Neural crest cell (in vitro differentiated cells): ENCODE measurements at places on chromosomes 4 and X.

- no peaks in the 10 kb centered on the region for H3K27me3 ChIP-seq
- no peaks in the 10 kb centered on the region for H3K36me3 ChIP-seq
- peaks cover 33% of the 10 kb centered on the region for H3K4me1 ChIP-seq
- no peak overlapping the region for H3K27ac ChIP-seq
- no peak overlapping the region for H3K4me3 ChIP-seq
- DNase-seq = no peak
Observed at GRCh38 chr4:158003212-158003611, 169.6 kb downstream of the GASK1B start.

- H3K4me1 ChIP-seq = peaks cover 1% of the 10 kb centered on the region
- no peak overlapping the region for H3K4me3 ChIP-seq
- peaks cover 14% of the 10 kb centered on the region for H3K36me3 ChIP-seq
- no peak for DNase-seq
- peak overlapping the region; percentile 89 for H3K27ac ChIP-seq
- H3K27me3 ChIP-seq = no peaks in the 10 kb centered on the region
Observed at GRCh38 chr4:39928538-39928937, 49.2 kb downstream of the PDS5A start.

GRCh38 chrX:79117078-79117477 is 27.4 kb upstream of the GPR174 start:
- no peak overlapping the region for H3K4me3 ChIP-seq
- no peaks in the 10 kb centered on the region for H3K27me3 ChIP-seq

GRCh38 chrX:18871161-18871890 is 112.6 kb downstream of the PHKA2 start:
- no peak for DNase-seq
- no peaks in the 10 kb centered on the region for H3K27me3 ChIP-seq
- no peaks in the 10 kb centered on the region for H3K4me1 ChIP-seq
- no peak overlapping the region for H3K27ac ChIP-seq
- no peaks in the 10 kb centered on the region for H3K36me3 ChIP-seq
- no peak overlapping the region for H3K4me3 ChIP-seq

DNA sequence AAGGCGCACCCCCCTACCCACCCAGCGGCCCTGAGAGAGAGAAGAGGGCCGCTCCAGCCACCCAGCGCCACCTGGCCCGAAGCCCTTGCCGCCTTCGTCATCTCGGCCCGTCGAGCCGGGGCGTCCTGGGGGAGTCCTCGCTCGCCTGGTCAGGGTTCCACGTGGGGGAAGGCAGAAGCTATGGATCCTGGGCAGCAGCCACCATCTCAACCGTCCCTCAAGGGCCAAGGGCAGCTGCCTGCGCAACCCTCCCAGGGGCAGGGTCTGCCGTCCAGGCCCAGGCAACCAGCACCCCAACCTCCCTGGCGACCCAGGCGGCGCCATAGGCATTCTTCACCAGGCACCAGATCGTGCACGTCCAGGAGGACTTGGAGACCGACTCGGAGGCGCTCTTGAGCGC is 51.5 kb upstream of the IL13RA2 start:
- no peaks in the 10 kb centered on the region for H3K4me1 ChIP-seq
- H3K27ac ChIP-seq = no peak overlapping the region
- no peak for DNase-seq
- H3K27me3 ChIP-seq = no peaks in the 10 kb centered on the region

GRCh38 chr4:164748375-164748774 is 5.6 kb upstream of the SMIM31 start:
- DNase-seq = no peak
- no peaks in the 10 kb centered on the region for H3K4me1 ChIP-seq
- H3K36me3 ChIP-seq = no peaks in the 10 kb centered on the region
- peaks cover 2% of the 10 kb centered on the region for H3K27me3 ChIP-seq
- no peak overlapping the region for H3K4me3 ChIP-seq

DNA sequence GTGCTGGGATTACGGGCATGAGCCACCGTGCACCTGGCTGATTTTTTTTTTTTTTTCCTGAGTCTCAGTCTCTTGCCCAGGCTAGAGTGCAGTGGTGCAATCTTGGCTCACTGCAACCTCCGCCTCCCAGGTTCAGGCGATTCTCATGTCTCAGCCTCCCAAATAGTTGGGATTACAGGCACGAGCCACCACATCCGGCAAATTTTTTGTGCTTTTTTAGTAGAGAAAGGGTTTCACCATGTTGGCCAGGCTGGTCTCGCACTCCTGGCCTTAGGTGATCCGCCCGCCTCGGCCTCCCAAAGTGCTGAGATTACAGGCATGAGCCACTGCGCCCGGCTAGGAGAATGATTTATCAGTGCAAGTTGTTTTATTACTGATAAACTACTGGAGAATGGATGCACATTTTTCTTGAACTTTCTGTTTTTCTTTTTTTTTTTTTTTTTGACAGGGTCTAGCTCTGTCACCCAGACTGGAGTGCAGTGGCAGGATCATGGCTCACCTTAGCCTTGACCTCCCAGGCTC is 39.7 kb upstream of the DHRSX start:
- H3K4me3 ChIP-seq = no peak overlapping the region
- H3K27me3 ChIP-seq = no peaks in the 10 kb centered on the region
- no peak for DNase-seq

GRCh38 chrX:2696698-2697215 is 5.7 kb downstream of the CD99 start:
- DNase-seq = no peak
- H3K36me3 ChIP-seq = peaks cover 15% of the 10 kb centered on the region
- H3K4me3 ChIP-seq = peak overlapping the region; percentile 24
- peaks cover 65% of the 10 kb centered on the region for H3K4me1 ChIP-seq
- H3K27me3 ChIP-seq = peaks cover 8% of the 10 kb centered on the region

- no peak overlapping the region for H3K4me3 ChIP-seq
- H3K27ac ChIP-seq = no peak overlapping the region
- no peaks in the 10 kb centered on the region for H3K4me1 ChIP-seq
- peaks cover 7% of the 10 kb centered on the region for H3K27me3 ChIP-seq
Observed at GRCh38 chr4:80614319-80614718, 278.8 kb downstream of the CFAP299 start.

GRCh38 chr4:153792618-153793247 is 3.9 kb upstream of the SFRP2 start:
- peaks cover 4% of the 10 kb centered on the region for H3K36me3 ChIP-seq
- H3K4me3 ChIP-seq = peak overlapping the region; percentile 97
- H3K4me1 ChIP-seq = peaks cover 86% of the 10 kb centered on the region
- peak overlapping the region; percentile 98 for H3K27ac ChIP-seq

DNA sequence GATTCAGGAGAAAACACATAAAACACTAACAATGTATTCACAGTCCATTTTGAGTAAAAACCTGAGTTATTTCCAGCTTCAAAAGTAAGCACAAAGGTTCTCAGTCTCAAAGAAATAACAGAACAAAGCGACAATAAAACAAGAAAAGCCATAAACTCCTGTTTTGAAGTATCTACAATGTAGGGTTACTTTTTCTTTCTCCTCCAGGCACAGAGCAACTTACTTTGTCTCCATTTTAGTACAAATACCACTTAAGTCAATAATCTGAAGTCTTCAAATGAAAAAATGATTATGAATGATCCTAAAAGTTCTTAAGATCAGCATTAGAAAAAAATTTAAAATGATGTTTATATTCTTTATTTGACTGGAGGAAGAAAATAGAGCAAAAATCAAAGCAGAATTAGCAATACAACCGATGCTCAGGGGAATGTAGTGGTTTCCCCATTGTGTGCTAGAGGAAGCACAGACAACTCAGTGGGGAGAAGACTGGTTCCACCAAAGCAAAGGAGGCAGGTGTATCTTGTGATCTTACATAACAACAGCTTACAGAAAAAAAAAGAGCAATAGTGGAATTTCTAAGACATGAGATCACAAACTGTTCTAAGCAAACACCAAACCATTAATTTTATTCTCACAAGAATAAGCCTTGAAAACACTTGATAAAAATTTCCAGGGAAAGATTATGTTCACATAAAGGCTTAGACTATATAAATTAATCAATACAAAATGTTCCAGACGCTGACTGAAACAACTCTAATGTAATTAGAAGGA is 35.1 kb downstream of the EPHA5 start:
- H3K27me3 ChIP-seq = no peaks in the 10 kb centered on the region
- no peaks in the 10 kb centered on the region for H3K36me3 ChIP-seq
- H3K4me1 ChIP-seq = no peaks in the 10 kb centered on the region

DNA sequence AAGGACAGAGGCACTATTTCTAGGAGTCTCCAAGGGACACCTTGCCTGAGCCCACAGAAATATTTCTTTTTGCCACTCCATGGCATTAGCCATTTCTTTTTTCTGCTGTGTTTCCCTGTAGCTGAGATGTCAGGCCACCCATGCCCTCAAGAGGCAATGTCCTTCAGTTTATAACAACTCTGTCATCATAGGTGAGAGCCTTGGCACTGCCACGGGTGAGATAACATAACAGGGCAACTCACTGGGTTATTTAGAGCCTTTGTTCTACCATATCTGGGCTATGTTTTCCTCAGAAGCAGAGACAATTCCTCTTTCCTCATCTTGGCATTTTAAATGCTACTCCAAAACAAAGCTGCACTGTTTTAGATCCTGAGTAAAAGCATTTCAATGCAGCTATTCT is 99.9 kb upstream of the MAOA start:
- H3K27me3 ChIP-seq = no peaks in the 10 kb centered on the region
- DNase-seq = no peak
- H3K27ac ChIP-seq = peak overlapping the region; percentile 31
- H3K4me1 ChIP-seq = peaks cover 48% of the 10 kb centered on the region
- no peak overlapping the region for H3K4me3 ChIP-seq

DNA sequence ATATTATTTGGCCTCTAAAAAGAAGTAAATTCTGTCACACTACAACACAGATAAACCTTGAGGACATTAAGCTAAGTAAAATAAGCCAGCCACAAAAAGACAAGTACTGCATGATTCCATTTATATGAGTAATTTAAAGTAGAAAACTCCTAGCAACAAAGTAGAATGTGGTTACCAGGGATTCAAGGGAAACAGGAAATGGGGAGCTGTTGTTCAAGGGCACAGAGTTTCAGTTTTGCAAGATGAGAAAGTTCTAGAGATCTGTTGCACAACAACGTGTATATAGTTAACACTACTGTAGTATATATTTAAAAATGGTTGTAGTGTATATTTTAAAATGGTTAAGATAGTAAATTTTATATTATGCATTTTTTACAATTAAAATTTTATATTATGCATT is 25.4 kb downstream of the SEC31A start:
- no peak overlapping the region for H3K4me3 ChIP-seq
- H3K27ac ChIP-seq = no peak overlapping the region
- H3K36me3 ChIP-seq = peaks cover 15% of the 10 kb centered on the region
- no peaks in the 10 kb centered on the region for H3K4me1 ChIP-seq
- DNase-seq = no peak

GRCh38 chr4:125837493-125838201 is 522.9 kb downstream of the FAT4 start:
- no peak for DNase-seq
- H3K4me1 ChIP-seq = peaks cover 5% of the 10 kb centered on the region
- no peak overlapping the region for H3K27ac ChIP-seq
- H3K36me3 ChIP-seq = no peaks in the 10 kb centered on the region
- H3K27me3 ChIP-seq = no peaks in the 10 kb centered on the region

DNA sequence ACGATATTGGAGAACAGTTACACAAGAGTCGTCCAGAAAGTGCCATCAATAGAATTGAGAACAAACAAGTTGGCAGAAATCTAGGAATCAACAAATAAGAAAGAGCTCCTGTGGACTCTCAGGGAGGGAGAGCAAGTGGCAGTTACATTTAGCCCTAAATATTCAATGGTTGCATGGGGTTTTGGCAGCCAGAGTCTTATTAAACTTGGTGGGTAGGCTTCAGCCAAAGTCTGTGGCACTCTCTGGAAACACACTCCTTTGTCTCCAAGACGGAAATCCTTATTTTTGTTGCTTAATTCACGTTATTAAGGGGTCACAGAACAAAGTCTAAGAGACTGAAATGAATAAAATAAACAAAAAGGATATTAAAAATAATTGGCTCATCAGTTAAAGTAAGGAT is 742.2 kb upstream of the ATOH1 start:
- peaks cover 4% of the 10 kb centered on the region for H3K4me1 ChIP-seq
- H3K4me3 ChIP-seq = no peak overlapping the region
- H3K27ac ChIP-seq = peak overlapping the region; percentile 24
- H3K27me3 ChIP-seq = no peaks in the 10 kb centered on the region
- no peak for DNase-seq

GRCh38 chr4:118921786-118922185 is 33.1 kb downstream of the SYNPO2 start:
- peaks cover 4% of the 10 kb centered on the region for H3K27me3 ChIP-seq
- no peak overlapping the region for H3K4me3 ChIP-seq
- H3K4me1 ChIP-seq = no peaks in the 10 kb centered on the region
- no peak overlapping the region for H3K27ac ChIP-seq
